ENCODE measurements at places on chromosomes 7 and 10.

DNA sequence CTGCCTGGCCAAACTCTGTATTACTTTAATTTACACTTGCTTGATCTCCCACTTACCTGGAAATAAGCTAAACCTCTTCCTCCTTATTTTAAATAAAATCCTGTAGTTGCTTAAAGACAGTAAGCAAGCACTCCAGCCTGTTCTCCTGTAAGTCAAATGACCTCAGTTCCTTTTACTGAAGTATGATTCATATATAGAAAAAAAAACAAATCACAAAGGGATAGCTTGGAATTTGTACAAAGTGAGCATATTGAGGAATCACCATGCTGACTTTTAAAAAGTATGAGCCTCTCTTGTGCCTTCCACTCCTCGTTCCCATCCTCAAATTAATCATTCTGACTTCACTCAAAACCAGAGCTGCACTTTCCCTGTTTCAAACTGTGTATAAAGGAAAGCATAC is 52.0 kb downstream of the C10orf90 start:
- no peak for DNase-seq

DNA sequence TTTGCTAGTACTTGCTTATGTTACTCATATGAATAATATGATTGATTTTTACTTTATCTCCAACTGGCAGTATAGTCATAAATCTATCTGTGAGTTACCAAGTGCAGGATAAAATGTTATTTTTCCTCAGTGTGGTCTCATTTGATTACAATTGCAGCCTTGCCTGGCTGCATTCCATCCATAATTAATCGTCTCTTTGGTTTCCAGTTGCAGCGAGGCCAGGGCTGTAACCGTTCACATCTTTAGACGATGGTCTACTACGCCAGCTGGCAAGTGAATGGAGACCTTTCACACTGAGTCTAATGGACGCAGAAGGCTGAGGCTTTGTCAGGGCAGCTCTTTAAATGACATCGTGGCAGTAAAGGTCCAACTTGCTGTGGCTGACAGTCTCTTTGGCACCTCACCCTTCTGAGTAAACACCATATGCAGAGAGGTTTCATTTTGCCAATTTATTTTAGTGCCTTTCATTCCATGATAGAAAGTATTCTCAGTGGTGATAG is 84.0 kb downstream of the ARL4A start:
- no peak for DNase-seq

DNA sequence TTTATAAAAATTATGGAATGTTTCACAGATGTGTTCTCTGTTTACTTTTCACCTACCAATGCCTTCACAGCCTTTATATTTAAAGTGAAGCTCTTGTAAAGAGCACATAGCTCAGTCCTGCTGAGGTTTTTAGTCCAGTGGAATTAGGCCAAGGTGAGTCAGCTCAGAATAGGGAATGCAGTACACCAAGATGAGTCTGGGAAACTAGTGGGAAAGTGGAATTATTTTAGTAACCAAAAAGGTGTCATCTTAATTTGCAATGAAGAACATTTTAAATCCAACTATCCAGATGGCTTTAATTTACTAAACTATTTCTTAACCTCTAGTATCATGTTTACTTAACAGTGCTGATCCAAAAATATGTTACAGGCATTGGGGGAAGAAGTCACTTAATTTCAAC is 236.3 kb upstream of the CTBP2 start:
- DNase-seq, result no peak

DNA sequence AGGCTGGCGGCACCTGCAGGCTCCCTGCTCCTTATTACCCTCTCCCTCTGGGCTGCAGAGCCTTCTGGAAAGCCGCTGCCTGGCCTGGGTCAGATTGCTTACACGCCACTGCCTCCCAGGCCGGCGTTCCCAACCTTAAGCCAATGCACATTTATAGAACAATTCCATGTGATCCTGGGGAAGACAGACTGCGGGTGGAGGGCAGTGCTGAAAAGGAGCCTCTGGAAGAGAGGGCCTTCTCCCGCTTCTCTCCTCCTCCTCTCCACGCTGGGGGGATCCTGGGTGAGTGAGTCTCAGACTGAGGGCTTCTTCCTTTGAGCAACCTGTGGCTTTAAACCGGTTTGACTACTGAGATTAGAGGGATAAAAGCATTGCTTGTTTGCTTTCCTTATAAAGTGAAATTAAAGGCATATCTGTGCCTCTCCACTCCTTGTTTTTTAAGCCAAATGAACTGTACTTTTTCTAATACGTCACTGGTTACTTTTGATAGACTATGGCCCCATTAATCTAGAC is 5.5 kb downstream of the TACC2 start:
- DNase-seq, result no peak

DNA sequence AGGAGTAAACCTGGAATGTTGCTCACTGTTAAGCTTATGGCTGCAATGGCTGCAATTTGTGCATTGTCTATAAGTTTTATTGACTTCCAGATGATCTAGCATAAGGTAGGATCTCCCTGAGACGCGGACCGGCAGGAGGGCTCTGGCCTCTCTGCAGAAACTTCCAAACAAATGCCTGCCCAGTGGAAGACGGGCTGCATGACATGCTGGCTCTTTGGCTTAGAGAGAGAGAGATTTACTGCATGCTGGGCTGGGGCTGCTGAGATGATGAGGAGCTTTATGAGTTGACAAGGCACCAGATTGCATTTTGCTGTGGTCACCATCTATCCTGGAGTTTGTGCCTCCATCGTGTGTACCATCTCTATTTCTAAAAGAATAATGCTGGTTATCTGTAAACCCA is 193.2 kb downstream of the GALNT17 start:
- DNase-seq, result no peak

GRCh38 chr7:120792091-120792860 is 65.7 kb downstream of the TSPAN12 start:
- peak; percentile 30 for DNase-seq

GRCh38 chr10:98460837-98461499 is 14.2 kb upstream of the HPS1 start:
- no peak for DNase-seq

- DNase-seq, result no peak
Observed at GRCh38 chr7:80478683-80479082, 33.2 kb downstream of the GNAT3 start.

DNA sequence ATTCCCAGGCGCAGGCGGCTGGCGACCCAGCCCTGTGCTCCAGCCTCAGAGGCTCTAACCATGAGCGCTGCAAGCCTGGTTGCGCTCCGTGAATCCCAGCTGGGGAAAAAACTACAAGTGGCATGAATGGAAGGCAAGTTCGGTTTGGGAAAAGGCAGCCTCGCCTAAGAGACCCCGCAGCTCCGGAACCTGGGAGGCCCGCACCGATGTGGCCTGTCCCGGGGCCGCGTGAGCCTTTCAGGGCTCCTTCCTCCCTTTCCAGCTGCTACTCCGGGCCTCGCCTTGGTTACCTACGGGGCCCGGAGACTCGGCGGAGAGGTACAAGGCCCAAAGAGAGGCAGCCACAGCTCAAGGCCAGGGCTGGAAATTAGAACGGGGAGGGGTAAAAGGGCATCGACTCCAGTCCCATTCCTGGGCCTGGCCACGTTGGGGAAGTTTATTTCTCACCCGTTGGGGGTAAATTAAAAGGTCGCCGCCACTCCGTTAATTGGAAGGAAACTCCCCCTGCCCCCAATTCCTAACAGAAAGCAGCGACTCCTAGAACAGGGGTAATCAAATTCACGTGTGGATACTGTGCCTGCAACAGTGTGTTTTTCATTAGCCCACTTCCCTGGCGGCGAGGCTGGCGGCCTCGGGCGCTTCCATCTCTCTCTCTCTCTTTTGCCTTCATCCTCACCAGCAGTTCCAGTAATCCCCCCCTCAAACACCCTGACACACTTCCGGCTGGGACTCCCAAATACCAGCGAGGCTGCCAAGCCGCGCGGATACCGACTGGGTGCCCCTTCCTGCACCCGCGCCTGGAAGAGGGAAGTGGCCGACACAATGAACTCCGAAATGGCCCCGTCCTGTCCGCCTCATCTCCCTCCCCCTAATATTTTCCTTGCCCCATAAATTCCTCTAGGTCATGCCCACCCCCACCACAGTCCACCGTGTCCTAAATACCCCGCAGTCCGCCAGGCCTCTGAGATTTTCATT is 1.5 kb upstream of the HOXA9 start:
- DNase-seq, result no peak

DNA sequence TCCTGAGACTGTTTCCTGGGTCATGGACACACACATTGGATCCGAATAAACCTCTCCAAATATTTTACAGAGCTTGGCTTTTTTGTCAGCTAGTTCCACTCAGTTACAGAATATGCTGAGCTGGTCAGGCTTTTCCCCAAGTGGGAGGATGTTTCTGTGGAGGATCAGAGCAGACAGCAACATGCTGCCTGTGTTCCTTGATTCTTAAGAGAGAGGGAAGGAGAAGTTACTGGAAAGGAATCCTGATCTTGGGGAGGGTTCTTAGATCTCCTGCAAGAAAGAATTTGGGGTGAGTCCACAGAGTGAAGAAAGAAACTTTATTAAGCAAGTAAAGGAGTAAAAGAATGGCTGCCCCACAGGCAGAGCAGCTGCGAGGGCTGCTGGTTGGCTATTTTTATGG is 76.8 kb upstream of the RPA3 start:
- no peak for DNase-seq

DNA sequence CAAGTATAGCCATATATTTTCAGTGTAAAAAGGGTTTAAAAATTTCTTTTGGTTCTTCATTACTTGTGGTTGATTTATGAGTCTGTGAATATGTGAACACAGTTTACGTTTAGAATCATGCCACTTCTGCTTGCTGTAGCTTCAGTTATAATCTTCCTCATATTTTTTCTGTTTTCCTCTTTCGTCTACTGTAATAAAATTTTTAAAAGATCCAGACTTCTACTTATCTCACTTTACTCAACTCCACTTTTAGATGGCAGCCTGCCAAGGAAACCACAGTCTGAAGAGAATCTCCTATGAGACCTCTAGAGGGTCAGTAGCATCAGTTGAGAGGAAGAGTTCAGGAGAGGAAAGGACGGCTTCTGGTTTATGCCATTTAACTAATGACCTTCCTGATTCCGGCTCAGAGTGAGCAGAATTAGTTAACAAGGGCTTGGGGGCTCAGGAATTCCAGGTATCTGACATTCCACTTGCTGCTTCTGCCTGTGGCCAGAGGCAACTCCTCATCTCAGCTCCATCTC is 21.4 kb downstream of the CREB5 start:
- no peak for DNase-seq

GRCh38 chr10:118449521-118449920 is 107.4 kb upstream of the FAM204A start:
- DNase-seq, result no peak

- DNase-seq, result no peak
Observed at GRCh38 chr7:21639206-21639868, 96.5 kb downstream of the DNAH11 start.

- DNase-seq, result peak; percentile 40
Observed at GRCh38 chr7:44145479-44145968, 4.4 kb upstream of the MYL7 start.

DNA sequence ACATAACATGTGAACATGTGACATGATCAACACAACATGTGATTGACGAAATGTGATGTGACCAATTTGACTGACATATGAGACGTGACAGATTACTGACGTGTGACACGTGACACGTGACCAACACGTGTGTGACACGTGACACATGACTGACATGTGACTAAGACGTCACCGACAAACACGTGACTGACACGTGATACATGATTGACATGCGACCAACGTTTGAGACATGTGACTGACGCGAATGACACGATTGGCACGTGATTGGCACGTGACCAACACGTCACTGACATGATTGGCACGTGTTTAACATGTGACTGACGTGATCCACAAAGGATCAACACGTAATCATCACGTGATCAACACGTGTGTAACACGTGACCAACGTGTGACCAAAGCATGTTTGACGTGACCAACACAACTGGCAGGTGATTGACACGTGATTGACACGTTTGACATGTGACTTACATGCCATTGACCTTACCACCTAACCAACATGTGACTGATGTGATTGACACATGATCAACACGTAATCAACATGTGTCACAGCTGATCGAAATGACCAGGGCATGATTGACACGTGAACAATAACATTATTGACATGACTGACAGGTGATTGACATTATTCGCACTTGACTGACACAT is 23.7 kb downstream of the CRPPA start:
- DNase-seq, result no peak

- no peak for DNase-seq
Observed at GRCh38 chr10:4046712-4047354, 261.8 kb upstream of the KLF6 start.

- DNase-seq, result no peak
Observed at GRCh38 chr7:149669121-149669818, 104.1 kb downstream of the ZNF467 start.

GRCh38 chr7:18361756-18362155 is 133.8 kb upstream of the HDAC9 start:
- DNase-seq, result no peak

DNA sequence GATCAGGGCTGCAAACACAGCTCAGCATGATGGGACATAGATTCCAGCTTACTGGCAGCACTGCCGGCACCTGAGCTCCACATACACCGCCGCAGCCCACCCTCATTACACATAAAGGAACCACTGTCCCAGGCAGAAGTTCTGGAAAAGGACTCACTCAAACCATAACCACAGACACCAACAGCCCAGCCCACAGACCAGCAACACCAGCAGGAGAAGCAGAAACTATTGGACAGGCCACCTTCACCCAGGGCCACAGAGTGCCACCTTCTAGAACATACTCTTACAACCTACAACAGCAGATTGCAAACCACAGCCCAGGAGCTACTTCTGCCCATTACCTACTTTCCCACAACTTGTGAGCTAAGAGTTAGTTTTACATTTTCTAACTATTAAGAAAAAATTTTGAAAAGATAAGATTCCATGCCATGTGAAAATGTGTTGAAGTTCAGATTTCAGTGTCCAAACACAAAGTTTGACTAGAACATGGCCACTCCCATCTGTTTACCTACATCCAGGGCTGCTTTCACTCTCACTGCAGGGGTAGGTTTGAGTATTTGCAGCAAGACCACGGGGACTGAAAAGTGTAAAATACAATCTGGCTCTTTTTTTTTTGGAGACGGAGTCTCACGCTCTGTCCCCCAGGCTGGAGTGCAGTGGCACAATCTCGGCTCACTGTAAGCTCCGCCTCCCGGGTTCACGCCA is 153.0 kb downstream of the TNS3 start:
- no peak for DNase-seq

GRCh38 chr7:138934861-138935260 is 46.3 kb downstream of the KIAA1549 start:
- no peak for DNase-seq

DNA sequence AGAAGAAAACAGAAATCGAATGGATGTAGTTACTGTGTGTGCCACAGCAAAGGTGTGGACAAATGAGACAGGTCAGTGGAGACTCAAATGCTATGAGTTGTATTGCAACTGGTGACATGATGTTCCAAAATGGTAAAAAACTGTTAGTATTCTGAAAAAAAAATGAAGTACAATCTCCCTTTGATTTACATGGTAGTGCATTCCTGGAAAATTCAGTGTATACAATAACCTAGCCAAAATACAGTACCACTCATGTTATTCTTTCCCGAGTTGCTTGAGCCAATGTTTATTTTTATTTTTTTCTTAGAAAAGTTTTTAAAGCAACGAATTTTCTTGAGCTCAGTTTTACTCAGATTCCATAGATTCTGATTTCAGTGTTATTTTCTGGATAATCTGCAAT is 47.7 kb upstream of the ODAD2 start:
- DNase-seq, result no peak
